Immature natural killer cell (primary cell): ENCODE measurements at places on chromosomes 7 and 10.

- DNase-seq: no peak
Observed at GRCh38 chr7:92667816-92668535, 77.8 kb upstream of the FAM133B start.

DNA sequence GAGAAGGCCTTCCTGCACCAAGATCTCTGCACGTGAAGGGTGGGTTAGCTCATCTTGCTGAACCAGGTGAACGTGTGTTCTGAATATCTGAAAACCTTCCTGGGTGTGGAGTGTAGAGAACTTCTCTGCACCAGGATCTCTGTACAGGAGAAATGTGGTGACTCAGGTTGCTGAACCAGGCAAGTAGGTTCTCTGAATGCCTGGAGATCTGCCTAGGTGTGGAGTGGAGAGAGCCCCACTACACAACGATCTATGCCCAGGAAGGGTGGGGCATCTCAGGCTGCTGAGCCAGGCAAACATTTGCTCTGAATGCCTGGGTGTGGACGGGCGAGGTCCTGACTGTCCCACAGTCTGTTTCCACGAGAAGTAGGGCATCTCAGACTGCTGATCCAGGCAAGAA, 1002.3 kb upstream of the KCND2 start:
- no peak for DNase-seq

- no peak for DNase-seq
Observed at GRCh38 chr10:59873896-59874295, 32.5 kb downstream of the CCDC6 start.

DNA sequence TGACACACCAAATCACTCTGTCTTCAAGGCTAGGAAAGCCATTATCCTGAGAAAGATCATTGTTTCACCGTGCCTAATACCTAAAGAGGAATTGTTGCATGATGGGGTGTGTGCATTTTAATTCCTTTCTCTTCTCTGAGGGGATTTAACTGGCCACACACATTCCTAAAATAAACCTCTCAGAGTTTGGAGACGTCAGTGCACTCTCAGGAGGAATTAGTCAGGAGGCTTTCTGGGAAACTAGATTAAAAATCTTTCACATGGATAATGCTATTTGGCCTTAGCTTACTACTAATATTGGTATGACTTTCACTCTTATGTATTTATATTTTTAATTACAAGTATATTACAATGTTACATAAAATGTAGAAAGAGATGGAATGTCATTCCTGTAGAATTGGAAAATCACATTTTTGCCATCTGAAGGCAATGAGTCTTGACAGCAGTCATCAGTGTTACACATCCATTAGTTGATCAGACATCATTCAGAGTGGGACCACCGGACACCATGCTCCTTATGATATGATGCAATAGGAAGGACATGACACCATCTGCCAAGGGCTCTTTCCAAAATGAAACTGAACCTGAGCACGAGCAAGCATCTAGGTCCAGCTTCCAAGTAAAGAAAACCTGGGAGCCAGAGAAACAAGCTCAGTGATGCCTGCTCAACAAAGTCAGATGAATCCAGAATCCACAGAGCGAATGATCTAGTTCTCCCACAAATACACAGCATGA, 43.1 kb upstream of the TMEM273 start:
- DNase-seq: no peak

GRCh38 chr10:113452146-113452845, 100.6 kb upstream of the HABP2 start:
- no peak for DNase-seq

GRCh38 chr7:74439541-74439940, 14.2 kb upstream of the GTF2IRD1 start:
- no peak for DNase-seq

DNA sequence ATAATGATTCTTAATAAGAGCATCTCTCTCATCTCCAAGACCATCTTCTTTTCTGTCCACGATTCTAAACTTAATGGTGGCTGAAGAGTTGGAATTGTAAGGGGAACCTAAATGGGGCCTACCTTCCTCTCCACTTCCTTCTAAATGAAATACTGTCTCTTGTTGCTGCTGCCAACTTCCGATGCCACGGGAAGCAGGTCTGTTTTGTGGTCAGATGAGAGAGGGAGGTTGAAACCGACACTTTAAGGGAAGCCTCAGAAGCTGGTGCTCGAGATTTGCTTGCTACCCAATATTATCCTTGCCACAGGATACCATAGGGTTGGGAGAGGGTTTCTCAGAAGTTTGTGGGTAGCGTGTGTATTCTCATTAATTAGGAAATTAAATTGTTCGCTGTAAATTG, 464.1 kb downstream of the SUGCT start:
- DNase-seq: no peak
